HFFc6 (cell line): ENCODE measurements at places on chromosomes 4 and X. TPM values are rescaled to one million over a fixed set of nuclear protein-coding genes. Genes with fewer than 3 reads are reported as not detected.

Gene ABCE1
- 80.0 and 85.4 TPM in 2 replicates for total RNA-seq

- peak; percentile 35 for DNase-seq
These were observed 54.5 kb downstream of the RTL9 start for GRCh38 chrX:110412971-110413726.

Gene NKAP
- 6.8 and 7.5 TPM in 2 replicates for total RNA-seq

DNA sequence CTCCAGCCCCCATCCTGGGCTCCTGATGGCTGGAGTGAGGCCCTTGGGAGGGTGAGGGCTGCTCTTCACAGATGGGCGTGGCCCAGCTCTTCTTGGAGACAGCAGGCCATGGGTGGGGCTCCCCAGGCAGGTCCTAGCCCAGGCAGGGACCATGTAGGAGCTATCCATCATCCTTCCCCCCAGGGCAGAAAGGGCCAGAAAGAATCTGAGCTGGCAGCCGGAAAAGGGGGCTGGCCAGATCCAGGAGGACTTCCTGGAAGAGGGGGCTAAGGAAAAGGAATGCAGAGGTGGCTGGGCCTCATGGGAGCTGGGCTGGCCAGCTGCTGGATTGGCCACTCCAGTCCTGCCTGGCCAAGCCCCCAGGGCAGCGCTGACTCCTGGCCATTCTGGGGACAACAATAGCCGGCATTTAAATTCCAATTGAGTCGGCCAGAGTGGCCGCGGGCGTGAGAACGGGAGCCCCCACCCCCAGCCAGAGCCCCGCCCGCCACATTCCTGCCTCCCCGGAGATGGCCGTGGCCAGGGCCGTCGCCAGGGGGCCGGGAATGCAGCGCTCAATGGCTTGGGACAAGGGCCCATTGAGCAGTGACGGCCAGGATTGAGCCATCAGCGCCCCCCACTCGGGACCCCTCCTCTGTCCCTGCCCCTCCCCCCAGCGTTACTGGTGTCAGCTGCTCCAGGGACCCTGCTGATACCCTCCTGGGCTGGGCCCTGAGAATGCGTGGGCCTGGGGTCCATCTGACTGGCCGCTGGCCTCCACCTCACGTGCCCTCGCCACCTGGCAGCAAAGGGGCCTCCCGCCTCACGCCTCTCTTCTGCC, 15.1 kb upstream of the FGFR3 start:
- DNase-seq, result peak; percentile 56

DNA sequence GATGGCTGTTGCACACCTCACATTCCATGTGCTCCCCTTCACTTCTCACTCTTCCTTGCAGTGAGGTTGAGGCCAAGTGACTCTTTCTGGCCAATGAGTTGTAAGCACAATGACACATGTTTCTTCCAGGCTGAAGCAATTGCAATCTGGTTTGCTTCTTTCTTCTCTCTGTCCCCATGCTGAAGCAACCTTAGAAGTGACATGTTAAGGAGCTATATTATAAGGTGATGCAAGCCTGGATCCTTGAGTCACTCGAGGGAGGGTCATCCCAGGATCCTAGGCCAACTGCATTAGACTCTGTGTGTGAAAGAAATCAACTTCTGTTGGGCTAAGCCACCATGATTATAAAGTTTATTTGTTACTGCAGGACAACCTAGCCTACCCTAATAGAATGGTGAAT, 45.5 kb upstream of the HS3ST1 start:
- no peak for DNase-seq

DNA sequence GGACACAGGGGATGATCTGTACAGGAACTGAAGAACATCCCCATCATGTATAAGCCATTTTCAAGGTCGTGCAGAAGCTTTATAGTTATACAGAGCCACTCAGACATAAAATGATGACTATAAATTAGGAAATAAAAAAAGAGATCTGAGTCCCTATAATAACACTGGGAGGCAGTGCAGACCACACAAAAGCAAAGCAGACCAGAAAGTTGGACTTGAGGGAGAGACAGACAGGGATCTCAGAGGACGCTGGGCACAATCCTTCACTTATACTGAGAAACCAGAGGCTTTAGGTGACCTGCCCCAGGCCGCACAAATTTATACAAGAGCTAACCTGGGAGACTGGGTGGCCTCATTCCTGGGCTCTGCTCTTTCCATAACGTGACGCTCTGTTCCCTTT, 70.5 kb downstream of the HADH start:
- peak; percentile 26 for DNase-seq

- no peak for DNase-seq
These were observed 81.6 kb downstream of the NPNT start for GRCh38 chr4:105976915-105977314.

- DNase-seq, result no peak
These were observed 18.4 kb upstream of the SMIM10L2A start for GRCh38 chrX:135403374-135403773.

Gene DUX4
- total RNA-seq, result not detected in 3 replicates

GRCh38 chr4:47612116-47613023, 127.3 kb downstream of the ATP10D start:
- DNase-seq, result peak; percentile 36

- DNase-seq, result no peak
These were observed 18.1 kb upstream of the ZXDB start for GRCh38 chrX:57573754-57574153.

Gene PRSS12
- 79.8 and 88.0 TPM in 2 replicates for total RNA-seq

Gene DCAF16
- total RNA-seq, result 20.6 to 23.1 TPM (median 21.0 TPM) in 3 replicates

DNA sequence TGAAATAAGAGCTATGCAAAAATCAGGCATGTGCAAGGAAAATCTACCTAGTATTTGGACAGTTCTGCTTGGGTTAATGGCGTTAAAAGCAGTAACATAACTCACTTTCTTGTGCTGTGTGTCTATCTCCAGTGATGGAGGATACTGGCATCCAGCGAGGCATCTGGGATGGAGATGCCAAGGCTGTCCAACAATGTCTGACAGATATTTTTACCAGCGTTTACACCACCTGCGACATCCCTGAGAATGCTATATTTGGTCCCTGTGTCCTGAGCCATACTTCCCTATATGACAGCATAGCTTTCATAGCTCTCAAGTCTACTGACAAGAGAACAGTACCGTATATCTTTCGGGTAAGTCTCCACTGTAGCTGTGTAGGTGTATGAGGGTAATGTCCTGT, 2.6 kb downstream of the PRDM8 start:
- DNase-seq, result no peak

Gene SHOX
- 28.5 to 41.0 TPM (median 38.6 TPM) in 3 replicates for total RNA-seq

DNA sequence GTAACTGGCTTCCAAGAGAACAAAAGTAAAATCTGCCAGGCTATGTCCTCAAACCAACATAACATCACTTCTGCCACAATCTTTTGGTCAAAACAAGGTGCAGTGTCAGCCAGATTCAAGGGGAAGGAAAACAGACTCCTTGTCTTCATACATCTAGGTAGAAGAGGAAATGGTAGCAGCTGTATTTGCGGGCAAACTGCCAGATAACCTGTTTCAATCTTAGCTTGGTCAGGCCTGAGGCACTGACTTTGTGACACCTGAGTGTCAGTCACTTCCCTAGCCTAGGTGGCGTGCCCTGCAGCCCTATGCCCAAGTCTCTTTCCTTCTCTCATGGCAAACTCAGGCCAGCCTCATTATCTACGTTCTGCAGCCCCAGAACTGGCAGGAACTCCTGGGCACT, 146.2 kb upstream of the JADE1 start:
- DNase-seq, result no peak

DNA sequence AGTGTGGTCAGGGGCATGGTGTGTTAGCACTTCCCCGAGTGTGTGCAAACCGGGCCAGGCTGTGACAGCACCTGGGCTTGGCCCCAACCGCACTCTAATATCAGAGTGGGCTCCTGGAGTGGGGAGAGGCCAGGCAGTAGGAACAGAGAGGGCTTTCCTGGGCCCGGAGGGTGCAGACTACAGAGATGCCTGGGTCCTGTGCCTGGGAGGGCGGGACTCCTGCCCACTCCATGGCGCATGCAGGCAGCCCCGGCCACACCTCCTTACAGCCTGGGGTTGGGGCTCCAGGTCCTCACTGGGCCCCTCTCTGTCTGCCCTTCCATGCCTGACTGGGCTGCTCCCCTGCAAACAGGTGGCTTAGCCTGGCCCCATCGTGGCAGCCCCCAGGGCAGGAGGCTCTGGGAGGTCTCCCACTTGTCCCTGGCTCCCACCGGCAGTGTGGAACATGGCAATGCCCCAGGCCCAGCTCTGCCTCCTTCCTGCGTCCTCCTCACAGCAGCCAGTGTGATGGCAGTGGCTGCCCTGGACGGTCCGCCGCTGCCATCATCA, 60.4 kb downstream of the AGA start:
- DNase-seq, result no peak

GRCh38 chr4:188015025-188015940, 19.7 kb downstream of the ZFP42 start:
- no peak for DNase-seq

DNA sequence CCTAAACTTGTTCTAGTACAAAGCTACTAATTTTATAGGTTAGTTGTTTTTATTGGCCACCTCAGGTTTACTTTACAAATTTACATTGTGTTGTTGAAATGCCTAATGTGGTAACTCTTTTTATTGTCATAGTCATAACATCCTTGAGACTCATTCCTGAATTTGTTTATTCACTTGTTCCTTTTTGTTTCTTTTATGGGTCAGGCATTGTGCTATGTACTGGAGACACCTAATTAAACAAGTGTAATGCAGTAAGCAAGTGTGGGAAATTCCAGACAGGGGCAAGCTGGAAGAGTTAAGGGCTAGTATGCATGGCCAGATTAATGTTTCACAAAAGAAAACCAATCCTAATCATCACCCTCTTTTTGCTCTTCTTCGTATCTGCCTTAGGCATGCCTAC, 30.5 kb upstream of the TTC29 start:
- no peak for DNase-seq

GRCh38 chr4:73311428-73311827, 52.8 kb upstream of the ANKRD17 start:
- peak; percentile 62 for DNase-seq

Gene SOX3
- total RNA-seq, result not detected in 3 replicates

Gene HSPA4L
- total RNA-seq, result 5.5 to 7.9 TPM (median 6.7 TPM) in 3 replicates

- DNase-seq, result no peak
These were observed 2.2 kb downstream of the SOX3 start for GRCh38 chrX:140502491-140503237.

- DNase-seq, result no peak
These were observed 4.5 kb upstream of the TNIP3 start for GRCh38 chr4:121168446-121169281.

GRCh38 chrX:35382966-35383365, 415.2 kb upstream of the MAGEB16 start:
- no peak for DNase-seq

DNA sequence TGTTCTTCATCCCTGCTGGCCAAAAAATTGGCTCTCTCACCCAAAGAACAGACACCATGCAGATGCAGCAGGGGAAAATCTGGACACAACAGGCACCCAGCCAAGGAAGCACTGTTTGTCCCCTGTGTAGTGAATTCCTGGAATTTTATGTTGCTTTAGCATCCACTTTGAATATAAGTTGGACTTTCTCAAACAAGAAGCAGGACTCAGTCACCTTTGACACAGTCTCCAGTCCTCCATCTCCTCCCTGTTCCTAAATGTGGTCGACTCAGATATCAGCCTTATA, 11.8 kb downstream of the ZNF182 start:
- peak; percentile 1 for DNase-seq

DNA sequence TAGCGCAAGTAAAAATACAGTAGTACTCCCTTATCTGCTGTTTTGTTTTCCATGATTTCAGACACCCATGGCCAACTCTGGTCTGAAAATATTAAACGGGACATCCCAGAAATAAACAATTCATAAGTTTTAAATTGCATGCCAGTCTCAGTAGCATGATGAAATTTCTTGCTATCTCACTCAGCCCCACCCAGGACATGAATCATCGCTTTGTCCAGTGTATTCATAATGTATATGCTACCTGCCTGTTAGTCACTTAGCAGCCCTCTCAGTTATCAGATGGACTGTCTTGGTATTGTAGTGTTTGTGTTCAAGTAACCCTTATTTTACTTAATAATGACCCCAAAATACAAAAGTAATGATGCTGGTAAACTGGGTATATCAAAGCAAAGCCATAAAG, 158.2 kb upstream of the DDIT4L start:
- peak; percentile 68 for DNase-seq

Gene NR0B1
- not detected in 3 replicates for total RNA-seq

DNA sequence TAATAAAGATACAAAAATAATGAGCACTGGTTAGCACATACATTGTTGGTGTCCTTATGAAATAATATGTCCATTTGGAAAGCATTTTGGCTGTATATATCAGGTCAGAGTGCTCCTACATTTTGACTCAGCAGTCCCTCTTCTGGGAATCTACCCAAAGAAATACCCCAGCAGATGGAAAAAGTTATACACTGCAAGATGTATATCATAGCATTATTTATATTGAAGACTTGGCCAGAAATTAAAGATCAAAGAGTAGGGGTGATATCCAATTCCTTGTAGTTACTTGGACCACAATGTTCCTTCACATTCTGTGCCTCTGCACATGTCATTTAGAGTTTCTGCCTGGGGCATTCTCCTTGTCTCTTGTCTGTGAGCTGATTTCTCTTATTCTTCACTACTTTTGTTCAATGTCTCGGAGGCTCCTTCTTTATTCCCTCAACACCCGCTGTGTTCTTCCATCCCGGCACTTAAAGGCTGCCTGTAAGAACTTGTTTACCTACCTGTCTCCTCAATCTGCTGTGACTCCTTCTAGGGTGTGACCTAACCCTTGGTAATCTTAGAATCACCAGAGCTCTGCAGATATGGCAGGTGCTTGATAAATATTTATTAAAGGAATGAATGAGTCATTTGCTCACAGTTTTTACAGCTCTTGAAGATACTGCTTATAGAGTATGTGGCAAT, 3.1 kb upstream of the TSPAN5 start:
- DNase-seq, result no peak

Gene SLC16A2
- 44.8 to 67.9 TPM (median 58.8 TPM) in 3 replicates for total RNA-seq

Gene CLGN
- 0.09 to 0.29 TPM (median 0.26 TPM) in 3 replicates for total RNA-seq

Gene HMX1
- total RNA-seq, result not detected in 3 replicates

DNA sequence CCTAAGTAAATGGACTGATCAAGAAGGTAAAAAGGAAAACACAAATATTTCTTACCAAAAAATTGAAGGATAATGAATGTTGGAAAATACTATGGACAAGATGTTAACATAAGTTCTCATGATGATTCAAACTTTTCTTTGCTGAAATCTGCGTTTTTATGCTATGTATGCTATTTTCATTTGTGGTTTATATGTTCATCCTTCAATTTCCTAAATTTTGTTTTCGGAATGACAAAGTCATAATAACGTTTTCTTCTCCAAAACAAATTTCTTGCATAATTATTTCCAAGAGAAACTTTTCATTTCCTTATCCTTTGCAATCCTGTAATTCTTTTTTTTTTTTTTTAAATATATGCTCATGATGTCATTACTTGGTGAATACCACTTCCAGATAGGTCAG, 7.8 kb downstream of the PF4V1 start:
- no peak for DNase-seq

GRCh38 chr4:107818301-107818910, 6.3 kb upstream of the SGMS2 start:
- DNase-seq, result no peak

- peak; percentile 38 for DNase-seq
These were observed 460.3 kb downstream of the SPRY1 start for GRCh38 chr4:123856689-123857545.

GRCh38 chr4:81647388-81647787, 175.7 kb upstream of the RASGEF1B start:
- no peak for DNase-seq

Gene FGFR3
- total RNA-seq, result 0.61 to 1.6 TPM (median 1.1 TPM) in 3 replicates

- no peak for DNase-seq
These were observed 32.5 kb downstream of the AKAP4 start for GRCh38 chrX:50168241-50168687.
